WERI-Rb-1 (cell line): ENCODE measurements at places on chromosomes 5 and 9.

DNA sequence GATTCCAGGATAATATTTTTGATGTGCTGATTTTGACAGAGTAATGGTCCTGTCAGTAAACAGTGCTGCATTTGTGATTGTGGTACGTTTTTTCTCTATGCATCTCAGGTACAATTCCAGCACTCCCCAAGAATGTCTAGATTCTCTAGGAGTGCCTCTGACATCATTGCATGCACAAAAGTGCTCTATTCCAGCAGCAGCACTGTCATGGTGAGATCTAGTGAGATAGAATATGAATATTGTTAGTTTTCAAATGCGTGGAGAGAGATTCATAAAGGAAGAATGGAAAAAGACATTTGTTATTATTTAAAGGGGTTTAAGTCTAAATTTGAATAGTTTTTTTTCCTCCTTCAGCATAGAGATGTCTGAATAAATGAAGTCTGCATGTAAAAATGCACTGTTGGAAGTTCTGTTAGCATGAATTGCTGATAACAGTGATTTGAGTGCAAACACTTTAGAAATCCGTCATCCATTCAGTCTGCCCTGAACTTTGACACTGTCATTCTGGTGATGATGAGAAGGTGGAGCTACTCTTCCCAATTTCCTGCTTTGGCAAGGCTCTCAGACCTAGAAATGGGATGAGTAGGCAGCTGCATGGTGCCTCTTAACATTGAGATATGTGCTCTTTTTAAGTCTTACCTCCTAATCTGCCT, 84.6 kb downstream of the GAPVD1 start:
- no peak for DNase-seq

DNA sequence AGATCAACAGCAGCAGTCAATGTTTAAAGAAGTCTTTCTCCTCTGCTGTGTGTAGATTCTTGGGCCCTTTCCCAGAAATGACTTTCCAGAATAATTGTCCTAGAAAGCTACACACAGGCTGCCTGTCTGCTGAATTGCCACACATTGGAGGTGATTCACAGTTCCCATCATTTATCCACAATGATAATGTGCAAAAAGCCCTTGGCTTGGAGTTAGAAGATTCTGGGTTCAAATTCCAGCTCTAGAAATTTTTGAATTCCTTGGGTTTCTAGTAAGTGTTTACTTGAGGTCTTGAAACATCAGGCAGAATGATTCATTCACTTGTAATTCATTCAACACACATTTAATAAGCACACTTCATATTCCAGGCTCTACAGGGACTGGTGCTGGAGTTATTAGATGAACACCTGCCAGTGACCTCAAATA, 28.6 kb upstream of the EPB41L4B start:
- no peak for DNase-seq

- no peak for DNase-seq
These were observed 85.8 kb downstream of the PHAX start for GRCh38 chr5:126686451-126687126.

GRCh38 chr5:173505634-173506033, 110.8 kb downstream of the BOD1 start:
- DNase-seq = no peak

DNA sequence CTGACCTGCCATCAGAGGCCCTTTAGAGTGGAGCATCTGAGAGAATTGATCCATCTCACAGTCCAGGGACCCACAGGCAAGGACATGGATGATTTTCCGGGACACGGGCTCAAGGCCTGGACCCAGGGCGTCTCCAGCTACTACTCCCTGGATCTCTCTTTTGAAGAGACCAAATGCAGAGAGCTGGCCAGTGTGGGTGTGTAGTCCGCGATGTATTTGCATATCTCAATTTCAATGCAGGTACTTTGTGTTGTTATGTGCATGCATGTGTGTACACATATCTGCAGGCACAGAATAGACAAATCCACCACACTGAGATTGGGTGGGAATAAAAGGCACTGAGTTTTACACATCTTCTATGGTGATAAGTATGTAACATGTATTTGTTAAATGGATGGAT, 30.8 kb upstream of the ASTN2 start:
- DNase-seq = no peak

- DNase-seq = no peak
These were observed 47.0 kb downstream of the SLC44A1 start for GRCh38 chr9:105291422-105291859.

GRCh38 chr9:93127395-93127911, 6.6 kb downstream of the NINJ1 start:
- DNase-seq = no peak

DNA sequence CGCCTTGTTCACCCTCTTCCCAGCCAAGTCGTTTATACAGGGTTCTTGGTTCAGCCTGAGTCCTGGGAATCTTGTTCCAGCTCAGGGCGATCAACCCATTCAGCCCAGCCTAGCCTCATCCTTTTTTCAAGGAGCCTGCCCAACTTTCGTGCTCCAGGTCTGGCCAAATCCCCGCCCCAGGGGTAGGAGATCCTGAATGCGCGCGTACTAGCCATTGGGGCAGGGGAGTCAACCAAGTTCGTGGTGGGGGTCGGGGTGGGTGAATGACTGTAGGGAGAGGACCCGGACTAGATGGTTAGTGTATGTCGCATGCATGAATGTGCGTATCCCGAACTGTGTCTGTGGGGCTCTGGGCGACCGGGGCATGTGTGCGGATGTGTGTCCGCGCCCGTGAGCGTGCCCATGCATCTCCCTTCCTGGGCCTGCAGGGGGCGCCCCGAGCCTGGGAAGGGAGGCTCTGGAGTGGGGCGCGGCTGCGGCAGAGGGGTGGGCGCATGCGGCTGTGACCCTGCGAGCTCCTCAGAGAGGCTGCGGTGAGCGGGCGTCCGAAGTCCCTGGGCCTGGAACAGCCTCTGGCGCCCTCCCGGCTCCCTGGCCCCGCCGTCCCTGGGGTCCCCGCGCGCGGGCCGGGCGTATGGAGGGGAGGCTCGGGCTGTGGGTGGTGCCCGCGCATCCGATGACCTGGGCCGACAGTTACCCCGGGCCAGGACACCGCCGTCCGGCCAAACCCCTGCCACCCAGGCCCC, 8.7 kb downstream of the CCL21 start:
- peak; percentile 70 for DNase-seq

- DNase-seq = no peak
These were observed 242.0 kb upstream of the CDH18 start for GRCh38 chr5:20230010-20230409.

DNA sequence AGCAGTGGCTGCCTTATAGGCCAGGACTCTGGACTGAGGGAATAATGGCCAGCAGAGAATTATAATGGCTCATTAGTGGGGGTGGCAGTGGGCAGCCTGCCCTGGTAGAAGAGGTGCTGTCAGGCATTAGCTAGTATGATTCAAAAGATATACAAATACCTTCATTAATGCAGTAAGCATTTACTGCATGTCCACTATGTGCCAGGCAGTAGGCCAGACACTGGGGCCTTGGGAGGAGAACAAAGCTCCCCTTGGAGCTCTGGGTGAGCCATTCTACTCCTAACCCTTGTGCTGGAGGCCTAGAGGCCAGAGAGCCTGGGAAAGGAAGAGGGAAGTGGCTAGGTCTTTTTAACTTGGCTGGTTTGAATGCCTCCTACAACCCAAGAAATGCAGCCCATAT, 2.0 kb upstream of the GARNL3 start:
- no peak for DNase-seq

- DNase-seq = no peak
These were observed 445.0 kb upstream of the KIF2A start for GRCh38 chr5:61860978-61861377.

GRCh38 chr5:131180407-131180806, 9.7 kb downstream of the LYRM7 start:
- no peak for DNase-seq

GRCh38 chr9:23006127-23006526, 559.5 kb downstream of the DMRTA1 start:
- DNase-seq = no peak

- no peak for DNase-seq
These were observed 5.3 kb downstream of the GPR151 start for GRCh38 chr5:146510559-146511125.

DNA sequence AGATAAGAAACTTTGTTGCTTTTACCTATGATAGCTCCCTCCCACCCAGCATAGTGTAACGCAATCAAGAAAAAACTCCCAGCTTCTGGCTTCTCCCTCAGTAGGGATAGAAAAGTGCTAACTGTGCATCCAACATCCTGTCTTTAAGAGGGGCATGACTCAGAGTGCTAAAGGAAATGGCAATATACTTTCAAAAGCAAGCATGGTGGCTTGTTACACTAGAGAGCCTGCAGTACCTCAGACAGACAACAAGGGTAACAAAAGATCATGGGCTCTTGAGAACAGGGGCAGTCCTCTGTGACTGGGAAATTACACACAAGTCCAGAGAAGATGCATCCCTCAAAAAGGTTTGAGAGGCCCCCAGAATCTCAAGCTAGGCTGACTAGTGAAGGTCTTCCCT, 37.8 kb downstream of the PRELID2 start:
- no peak for DNase-seq

- no peak for DNase-seq
These were observed 19.2 kb upstream of the NDST1 start for GRCh38 chr5:150488519-150489359.

DNA sequence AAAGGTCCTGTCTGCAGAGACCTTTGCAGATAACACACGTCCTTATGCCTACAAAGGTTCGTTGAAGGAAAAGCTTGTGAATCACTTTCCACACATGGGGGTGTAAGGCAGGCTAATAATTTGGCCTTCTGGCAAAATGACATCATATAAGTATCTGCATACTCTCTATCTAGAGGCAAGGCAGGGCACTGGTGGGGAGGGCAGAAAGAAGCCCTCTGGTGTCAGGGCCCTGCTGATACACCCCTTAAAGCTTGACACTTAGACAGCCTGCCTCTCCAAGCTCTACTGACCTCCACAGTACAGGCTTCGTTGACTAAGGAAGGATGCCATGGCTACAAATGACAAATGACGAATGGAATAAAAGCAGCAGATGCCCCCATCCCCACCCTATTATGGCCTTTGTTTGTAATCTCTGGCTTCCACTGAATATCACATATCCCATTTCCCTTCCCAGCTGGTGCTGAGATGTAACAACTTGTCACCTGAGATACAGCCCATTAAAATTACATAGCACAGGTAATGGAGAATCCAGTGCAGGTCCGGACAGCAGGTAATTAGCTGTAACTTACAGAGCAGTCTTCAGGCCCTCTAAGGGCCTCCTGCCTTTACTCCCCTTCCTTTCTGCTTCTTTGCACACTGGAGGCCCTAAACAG, 76.9 kb upstream of the IFNK start:
- DNase-seq = no peak

- DNase-seq = no peak
These were observed 291.9 kb downstream of the COX7C start for GRCh38 chr5:86909418-86910295.

DNA sequence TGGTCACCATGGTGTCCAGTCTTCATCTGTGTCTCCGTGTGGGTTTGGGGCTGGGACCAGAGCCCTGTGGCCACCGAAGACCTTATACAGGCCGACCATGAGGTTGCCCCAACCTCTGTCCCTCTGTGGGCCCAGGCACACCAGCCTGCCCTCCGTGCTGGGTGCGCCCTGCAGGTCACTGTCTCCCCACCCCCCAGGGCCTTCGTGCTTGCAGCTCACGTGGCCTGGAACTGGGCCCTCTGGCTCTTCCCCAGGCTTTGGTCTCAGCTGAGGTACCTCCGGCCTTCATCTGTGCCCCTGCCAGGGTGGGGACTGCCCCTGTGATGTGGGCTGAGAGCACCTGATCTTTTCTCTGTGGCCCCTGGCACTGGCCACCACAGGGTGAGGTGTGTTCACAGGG, 92.1 kb downstream of the RXRA start:
- no peak for DNase-seq

DNA sequence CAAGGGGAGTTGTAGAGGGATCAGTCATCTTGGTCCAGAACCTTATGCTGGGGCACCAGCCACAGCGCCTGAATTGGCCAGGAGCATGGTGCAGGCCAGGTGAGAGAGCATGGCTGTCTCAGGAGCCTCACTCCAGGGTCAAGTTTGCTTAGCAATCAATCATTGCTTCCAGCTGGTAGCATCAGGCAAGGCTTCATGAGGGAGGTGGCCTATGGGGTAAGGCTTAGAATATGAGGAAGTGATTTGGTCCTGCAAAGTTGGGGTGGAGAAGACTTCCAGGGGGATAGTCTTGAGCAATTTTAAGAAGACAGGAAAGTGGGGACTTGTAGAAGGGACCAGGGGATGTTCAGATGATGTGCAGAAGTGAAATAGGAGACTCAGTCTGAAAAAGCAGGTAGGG, 53.9 kb upstream of the PITX1 start:
- DNase-seq = no peak

DNA sequence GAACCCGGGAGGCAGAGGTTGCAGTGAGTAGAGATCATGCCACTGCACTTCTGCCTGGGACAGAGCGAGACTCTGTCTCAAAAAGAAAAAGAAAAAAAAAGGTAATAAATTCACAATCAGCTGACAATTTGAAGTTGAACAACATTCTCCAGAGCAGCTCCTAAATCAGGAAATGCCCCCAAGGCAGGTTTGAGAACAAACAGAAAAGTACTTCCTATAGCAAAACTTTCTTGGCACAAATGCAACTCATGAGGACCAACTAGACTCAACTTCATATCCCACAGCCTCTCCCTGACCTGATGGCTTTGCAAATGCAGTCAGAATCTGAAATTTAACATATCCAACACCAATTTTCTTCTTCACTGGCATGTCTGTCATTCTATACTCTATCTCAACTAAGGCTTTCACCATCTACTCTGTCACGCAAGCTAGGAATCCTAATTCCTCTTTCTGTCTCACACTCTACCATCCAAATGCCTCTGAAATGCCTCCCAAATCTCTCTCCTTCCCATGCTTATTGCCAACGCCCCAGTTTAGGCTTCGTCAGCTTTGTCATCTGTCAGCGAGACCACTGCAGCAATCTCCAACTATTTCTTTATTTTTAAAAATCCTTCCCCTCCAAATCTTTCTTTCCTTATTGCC, 113.3 kb downstream of the MAPKAP1 start:
- no peak for DNase-seq

GRCh38 chr9:14103115-14103514, 210.8 kb downstream of the NFIB start:
- DNase-seq = no peak

GRCh38 chr9:86126998-86127972, 27.9 kb upstream of the GOLM1 start:
- no peak for DNase-seq

GRCh38 chr9:17520268-17521064, 58.4 kb upstream of the SH3GL2 start:
- DNase-seq = peak; percentile 48

GRCh38 chr9:37466037-37466709, 923 bp upstream of the ZBTB5 start:
- DNase-seq = peak; percentile 92

DNA sequence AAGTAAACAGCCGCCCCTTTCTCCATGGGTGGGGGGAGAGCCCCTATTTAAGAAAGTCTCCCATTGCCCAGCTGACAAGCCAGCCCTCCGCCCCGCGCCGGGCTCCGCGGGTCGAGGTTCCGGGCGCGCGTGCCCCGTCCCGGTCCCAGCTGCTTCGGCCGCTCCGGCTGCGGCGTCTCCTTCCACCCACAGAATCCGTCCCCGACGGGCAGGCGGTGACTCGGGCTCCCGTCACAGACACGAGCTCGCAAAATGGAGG, 223 bp downstream of the NR3C1 start:
- no peak for DNase-seq

- no peak for DNase-seq
These were observed 101.3 kb downstream of the PAM start for GRCh38 chr5:102856389-102856777.

- DNase-seq = no peak
These were observed 299.9 kb upstream of the RFX3 start for GRCh38 chr9:3825721-3826120.
